Activated CD4-positive, alpha-beta memory T cell treated with anti-CD3 and anti-CD28 coated beads, Interleukin-2, amount 10 ng/mL, durations not matched to agents 7 days and 5 days (primary cell): ENCODE measurements at places on chromosomes 3 and 15.

- H3K4me3 ChIP-seq: no peak overlapping the region
- no peaks in the 10 kb centered on the region for H3K27me3 ChIP-seq
- H3K4me1 ChIP-seq: peaks cover 2% of the 10 kb centered on the region
- H3K27ac ChIP-seq: no peak overlapping the region
These were observed 24.3 kb upstream of the GP5 start for GRCh38 chr3:194423317-194423716.

GRCh38 chr3:65848024-65848423, 190.7 kb downstream of the MAGI1 start:
- H3K27me3 ChIP-seq: no peaks in the 10 kb centered on the region
- H3K4me3 ChIP-seq: no peak overlapping the region
- H3K36me3 ChIP-seq: no peaks in the 10 kb centered on the region
- no peaks in the 10 kb centered on the region for H3K4me1 ChIP-seq

- H3K4me3 ChIP-seq: no peak overlapping the region
- H3K27me3 ChIP-seq: peaks cover 5% of the 10 kb centered on the region
- H3K36me3 ChIP-seq: no peaks in the 10 kb centered on the region
- H3K27ac ChIP-seq: no peak overlapping the region
These were observed 48.0 kb upstream of the ATP1B3 start for GRCh38 chr3:141828487-141828886.

DNA sequence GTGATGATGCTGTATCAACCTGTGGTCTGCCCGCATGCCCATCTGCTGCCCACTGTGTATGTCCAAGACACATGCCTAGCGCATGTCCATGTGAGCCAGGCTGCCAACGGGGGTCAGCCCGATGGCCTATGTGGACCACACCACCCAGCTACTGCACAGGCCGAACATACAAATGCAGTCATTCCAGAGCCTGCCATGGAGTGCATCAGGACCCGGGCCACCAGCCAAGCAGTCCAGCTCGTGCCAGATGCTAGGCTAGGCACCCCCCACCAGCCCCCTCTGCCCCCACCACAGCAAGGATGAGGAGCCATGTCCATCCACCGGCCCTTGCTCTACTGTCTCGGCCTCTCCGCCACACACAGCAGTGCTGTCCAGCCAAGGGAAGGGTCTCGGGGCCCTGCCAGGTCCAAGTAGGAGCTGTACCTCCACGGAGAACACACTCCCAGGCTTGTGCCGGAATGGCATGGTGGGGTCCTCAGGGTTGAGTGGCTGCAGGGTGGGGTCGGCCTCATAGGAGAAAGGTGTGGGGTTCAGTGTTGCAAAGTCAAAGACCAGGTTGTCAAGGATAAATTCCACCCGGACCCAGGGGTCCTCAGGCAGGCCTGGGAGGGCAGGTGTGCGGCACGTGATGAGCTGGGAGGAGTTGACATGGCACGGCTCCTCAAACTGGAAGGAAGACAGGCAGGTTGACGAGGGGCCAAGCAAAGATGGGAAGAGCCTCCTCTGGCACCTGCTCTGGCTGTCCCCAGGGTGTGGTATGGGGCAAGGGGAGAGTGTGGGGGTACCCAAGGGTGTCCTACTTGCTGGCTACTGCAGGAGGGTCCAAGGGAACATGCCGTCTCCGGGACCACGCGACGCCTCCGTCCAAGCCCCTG, 15.3 kb downstream of the PLXNB1 start:
- DNase-seq: no peak
- no peak overlapping the region for H3K27ac ChIP-seq
- no peaks in the 10 kb centered on the region for H3K4me1 ChIP-seq
- H3K36me3 ChIP-seq: no peaks in the 10 kb centered on the region
- no peaks in the 10 kb centered on the region for H3K27me3 ChIP-seq

DNA sequence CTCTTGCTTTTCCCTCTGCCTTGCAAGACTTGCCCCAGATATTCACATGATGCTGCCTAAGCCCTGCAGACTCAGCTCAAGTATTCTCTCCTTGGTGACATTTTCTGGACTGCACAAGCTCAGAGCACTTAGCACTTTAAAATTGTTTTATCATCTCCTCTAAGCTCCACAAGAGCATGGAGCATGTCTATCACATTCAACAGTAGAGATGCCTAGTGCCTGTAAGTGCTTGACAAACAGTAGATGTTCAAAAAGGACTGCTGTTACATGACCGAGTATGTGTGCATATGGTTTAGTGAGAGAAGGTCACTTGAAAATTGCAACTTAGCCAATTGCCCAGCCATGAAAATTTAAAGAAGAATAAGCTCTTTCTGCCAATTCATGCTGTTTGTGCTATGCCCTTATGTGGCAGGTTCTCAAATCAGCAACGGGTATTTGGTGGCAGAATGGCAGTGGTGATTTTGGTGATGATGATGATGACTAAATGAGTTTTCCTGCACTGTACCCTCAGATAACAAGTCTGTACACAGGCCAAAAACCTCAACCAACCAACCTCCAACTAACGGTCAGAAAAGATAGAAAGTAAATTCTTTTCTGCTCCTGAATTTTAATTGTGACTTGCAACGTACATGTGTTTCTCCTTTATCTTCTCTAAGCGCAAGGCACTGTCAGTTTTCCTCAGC, 647.2 kb upstream of the UBE2E2 start:
- H3K27ac ChIP-seq: no peak overlapping the region
- no peaks in the 10 kb centered on the region for H3K4me1 ChIP-seq
- no peak overlapping the region for H3K4me3 ChIP-seq
- no peak for DNase-seq
